ENCODE measurements at places on chromosomes 6 and 20.

DNA sequence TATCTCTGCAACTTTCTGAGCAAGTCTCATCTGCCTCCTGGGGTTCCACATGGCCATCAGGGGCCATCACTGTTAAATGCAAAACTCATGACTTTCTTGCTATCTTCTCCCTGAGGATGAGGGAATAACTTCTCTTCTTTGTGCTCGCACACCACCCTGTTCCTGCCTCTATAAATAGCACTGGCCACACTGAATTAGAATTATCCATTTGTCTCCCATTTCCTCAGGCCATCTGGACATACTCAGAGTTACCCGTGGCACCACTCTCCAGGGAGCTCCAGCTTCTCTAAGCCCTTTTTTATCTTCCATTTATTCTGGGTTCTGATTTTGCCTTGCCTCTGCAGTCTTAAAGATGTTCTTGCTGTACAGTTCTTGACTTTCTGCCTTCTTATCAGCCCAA lies 72.8 kb upstream of the ECI2 start:
- DNase-seq = no peak
- no peak overlapping the region for H3K27ac ChIP-seq
- H3K4me1 ChIP-seq = no peaks in the 10 kb centered on the region
- no peak overlapping the region for H3K4me3 ChIP-seq

GRCh38 chr6:24359640-24360454 lies 2.0 kb upstream of the DCDC2 start:
- H3K4me1 ChIP-seq = peaks cover 14% of the 10 kb centered on the region
- peak overlapping the region; percentile 40 for H3K4me3 ChIP-seq
- H3K27me3 ChIP-seq = no peaks in the 10 kb centered on the region
- H3K27ac ChIP-seq = no peak overlapping the region
- H3K36me3 ChIP-seq = no peaks in the 10 kb centered on the region

GRCh38 chr6:114280239-114280982 lies 62.4 kb downstream of the HS3ST5 start:
- no peak overlapping the region for H3K4me3 ChIP-seq
- DNase-seq = no peak
- no peak overlapping the region for H3K27ac ChIP-seq

- H3K27ac ChIP-seq = no peak overlapping the region
- H3K4me3 ChIP-seq = no peak overlapping the region
- no peak for DNase-seq
- H3K27me3 ChIP-seq = no peaks in the 10 kb centered on the region
- peaks cover 46% of the 10 kb centered on the region for H3K36me3 ChIP-seq
Observed at GRCh38 chr6:161100072-161100471, 108.5 kb downstream of the MAP3K4 start.

- no peaks in the 10 kb centered on the region for H3K27me3 ChIP-seq
- no peak overlapping the region for H3K27ac ChIP-seq
- no peaks in the 10 kb centered on the region for H3K4me1 ChIP-seq
- DNase-seq = no peak
- no peak overlapping the region for H3K4me3 ChIP-seq
- H3K36me3 ChIP-seq = no peaks in the 10 kb centered on the region
Observed at GRCh38 chr6:169023161-169023874, 230.3 kb downstream of the THBS2 start.

DNA sequence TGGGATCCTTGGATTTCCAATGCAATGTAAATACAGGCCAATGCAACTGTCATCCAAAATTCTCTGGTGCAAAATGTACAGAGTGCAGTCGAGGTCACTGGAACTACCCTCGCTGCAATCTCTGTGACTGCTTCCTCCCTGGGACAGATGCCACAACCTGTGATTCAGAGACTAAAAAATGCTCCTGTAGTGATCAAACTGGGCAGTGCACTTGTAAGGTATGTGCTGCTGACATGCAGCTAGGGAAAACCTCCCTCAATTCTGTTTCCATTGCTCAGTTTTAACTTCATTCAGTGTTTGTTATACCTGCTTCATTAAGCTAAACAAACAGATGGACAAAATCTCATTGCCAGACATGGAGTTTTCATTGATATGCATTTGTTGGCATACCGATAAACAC lies 397.1 kb downstream of the ARHGAP18 start:
- no peaks in the 10 kb centered on the region for H3K27me3 ChIP-seq
- no peak overlapping the region for H3K4me3 ChIP-seq
- no peaks in the 10 kb centered on the region for H3K36me3 ChIP-seq
- H3K27ac ChIP-seq = no peak overlapping the region
- no peaks in the 10 kb centered on the region for H3K4me1 ChIP-seq

DNA sequence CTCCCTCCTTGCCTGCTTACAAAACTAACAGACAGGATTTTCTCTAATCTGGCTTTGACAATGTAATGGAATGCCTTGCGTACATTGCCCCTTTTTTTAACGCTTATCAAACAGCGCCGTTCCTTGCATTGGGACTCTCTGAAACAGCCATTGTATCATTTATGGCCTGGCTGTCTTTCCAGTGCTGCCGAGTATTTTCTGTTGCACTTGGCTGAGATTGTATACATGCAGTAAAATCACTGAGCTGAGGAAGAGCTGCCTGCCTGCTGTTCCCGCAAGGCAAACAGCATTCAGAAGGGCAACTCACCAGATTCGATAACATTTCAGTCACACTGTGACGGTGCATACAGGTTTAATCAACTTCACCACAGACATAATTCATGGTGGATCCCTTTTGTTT lies 106.0 kb downstream of the SH3BGRL2 start:
- DNase-seq = no peak
- H3K27ac ChIP-seq = no peak overlapping the region
- H3K4me1 ChIP-seq = no peaks in the 10 kb centered on the region

DNA sequence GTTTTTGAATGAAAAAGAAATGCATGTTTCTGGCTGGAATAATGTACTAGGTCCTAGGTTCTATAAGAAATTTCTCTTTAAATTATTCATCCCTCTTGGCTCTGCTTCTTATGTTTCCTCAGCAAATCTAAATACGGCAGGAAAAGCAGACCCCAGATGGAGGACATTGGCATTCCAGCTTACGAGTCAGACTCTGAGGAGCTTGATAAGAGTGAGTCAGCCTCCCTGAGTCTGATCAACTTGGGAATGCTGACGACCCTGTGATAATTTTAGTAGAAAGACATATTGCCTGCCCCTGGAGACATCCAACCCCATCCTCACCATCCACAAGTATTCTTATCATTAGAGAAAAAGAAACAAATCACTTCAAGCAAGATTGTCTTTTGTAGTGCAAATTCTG lies 509.7 kb upstream of the MARCKS start:
- no peak for DNase-seq
- H3K4me3 ChIP-seq = no peak overlapping the region
- no peaks in the 10 kb centered on the region for H3K4me1 ChIP-seq

DNA sequence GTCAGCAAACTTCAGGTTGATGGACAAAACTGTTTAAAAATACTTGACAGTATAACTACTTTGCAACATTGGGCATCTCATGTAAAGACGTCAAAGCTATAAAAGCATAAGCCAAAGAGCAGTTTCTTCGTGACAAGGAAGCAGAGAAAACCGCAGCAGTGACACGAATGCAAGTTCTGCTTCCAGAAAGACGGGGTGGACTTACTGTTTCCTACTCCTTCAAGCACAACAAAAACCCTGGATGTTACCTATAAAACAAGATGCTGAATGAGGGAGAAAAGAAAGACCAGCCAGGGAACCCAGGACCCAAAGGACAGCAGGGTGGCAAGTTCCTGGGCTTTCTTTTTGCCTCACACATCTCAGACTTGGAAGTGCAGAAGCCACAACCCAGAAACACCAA lies 98.0 kb downstream of the DLL1 start:
- H3K4me1 ChIP-seq = no peaks in the 10 kb centered on the region
- no peak for DNase-seq
- no peaks in the 10 kb centered on the region for H3K36me3 ChIP-seq
- no peak overlapping the region for H3K27ac ChIP-seq

- H3K4me3 ChIP-seq = no peak overlapping the region
- no peaks in the 10 kb centered on the region for H3K27me3 ChIP-seq
- H3K36me3 ChIP-seq = peaks cover 55% of the 10 kb centered on the region
- H3K4me1 ChIP-seq = no peaks in the 10 kb centered on the region
- DNase-seq = no peak
- H3K27ac ChIP-seq = no peak overlapping the region
Observed at GRCh38 chr20:17636523-17637412, 45.3 kb downstream of the RRBP1 start.

DNA sequence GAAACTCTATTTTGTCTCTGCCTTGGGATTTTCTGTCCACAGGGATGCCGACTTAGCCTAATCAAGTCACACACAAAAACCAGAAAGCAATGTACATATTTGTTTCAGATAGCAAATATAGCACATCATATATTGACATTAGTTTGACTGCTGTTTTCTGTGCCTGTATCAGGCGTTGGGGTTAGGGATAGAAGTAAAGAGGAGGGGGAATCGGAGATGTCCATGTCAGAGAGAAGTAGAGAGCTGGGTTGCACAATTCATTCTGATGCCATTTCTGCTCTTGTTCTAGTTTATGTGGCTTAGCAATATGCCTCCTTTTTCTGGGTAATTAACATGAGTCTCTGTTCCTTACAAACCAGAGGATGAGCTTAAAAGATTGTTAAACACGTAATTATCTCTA lies 14.7 kb upstream of the IPCEF1 start:
- H3K4me1 ChIP-seq = no peaks in the 10 kb centered on the region
- no peak for DNase-seq
- no peaks in the 10 kb centered on the region for H3K36me3 ChIP-seq
- no peak overlapping the region for H3K27ac ChIP-seq
- no peaks in the 10 kb centered on the region for H3K27me3 ChIP-seq

- no peaks in the 10 kb centered on the region for H3K27me3 ChIP-seq
- no peak for DNase-seq
- H3K27ac ChIP-seq = no peak overlapping the region
- H3K4me1 ChIP-seq = no peaks in the 10 kb centered on the region
Observed at GRCh38 chr6:66771626-66772025, 1064.6 kb upstream of the EYS start.

- no peak overlapping the region for H3K4me3 ChIP-seq
- no peaks in the 10 kb centered on the region for H3K27me3 ChIP-seq
- no peak overlapping the region for H3K27ac ChIP-seq
- no peak for DNase-seq
- no peaks in the 10 kb centered on the region for H3K36me3 ChIP-seq
Observed at GRCh38 chr6:140388192-140388802, 1013.8 kb upstream of the CITED2 start.

GRCh38 chr6:153210083-153210482 lies 79.0 kb upstream of the RGS17 start:
- no peak overlapping the region for H3K27ac ChIP-seq
- no peak overlapping the region for H3K4me3 ChIP-seq
- no peaks in the 10 kb centered on the region for H3K27me3 ChIP-seq
- no peaks in the 10 kb centered on the region for H3K4me1 ChIP-seq
